ENCODE measurements at places on chromosomes 13 and 19.

- no peak for DNase-seq
Observed at GRCh38 chr19:11463391-11463790, 17.5 kb downstream of the ELAVL3 start.

GRCh38 chr19:40294560-40294959, 9.4 kb upstream of the AKT2 start:
- no peak for DNase-seq

- DNase-seq: no peak
Observed at GRCh38 chr19:55579766-55580621, 654 bp downstream of the ZNF579 start.

DNA sequence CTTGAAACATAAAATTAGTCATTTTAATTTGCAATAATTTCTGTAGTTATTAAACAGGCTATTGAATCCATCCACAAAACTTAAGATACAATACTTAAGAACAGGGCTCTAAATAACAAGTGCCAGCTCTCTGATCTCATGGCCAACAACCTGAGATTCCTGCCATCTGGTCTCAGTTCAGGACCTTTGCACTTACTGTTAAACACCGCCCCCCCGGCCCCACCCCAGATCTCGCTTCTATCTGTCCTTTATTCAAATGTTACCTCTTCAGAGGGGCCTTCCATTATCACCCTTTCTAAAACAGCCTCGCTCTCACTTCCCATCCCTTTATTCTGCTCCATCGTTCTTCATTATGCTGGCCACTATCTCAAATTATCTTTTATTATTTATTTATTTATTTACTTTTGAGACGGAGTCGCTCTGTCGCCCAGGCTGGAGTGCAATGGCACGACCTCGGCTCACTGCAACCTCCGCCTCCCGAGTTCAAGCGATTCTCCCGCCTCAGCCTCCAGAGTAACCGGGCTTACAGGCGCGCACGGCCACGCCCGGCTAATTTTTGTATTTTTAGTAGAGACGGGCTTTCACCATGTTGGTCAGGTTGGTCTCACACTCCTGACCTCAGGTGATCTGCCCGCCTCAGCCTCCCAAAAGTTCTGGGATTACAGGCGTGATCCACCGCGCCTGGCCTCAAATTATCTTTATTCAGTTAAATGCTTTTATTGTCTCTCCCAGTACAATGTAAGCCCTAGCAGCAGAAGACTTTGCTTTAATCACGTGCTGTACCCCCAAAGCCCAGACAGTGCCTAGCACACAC, 838 bp upstream of the SNRNP70 start:
- no peak for DNase-seq

- DNase-seq: peak; percentile 33
Observed at GRCh38 chr19:2016041-2016807, 710 bp upstream of the BTBD2 start.

DNA sequence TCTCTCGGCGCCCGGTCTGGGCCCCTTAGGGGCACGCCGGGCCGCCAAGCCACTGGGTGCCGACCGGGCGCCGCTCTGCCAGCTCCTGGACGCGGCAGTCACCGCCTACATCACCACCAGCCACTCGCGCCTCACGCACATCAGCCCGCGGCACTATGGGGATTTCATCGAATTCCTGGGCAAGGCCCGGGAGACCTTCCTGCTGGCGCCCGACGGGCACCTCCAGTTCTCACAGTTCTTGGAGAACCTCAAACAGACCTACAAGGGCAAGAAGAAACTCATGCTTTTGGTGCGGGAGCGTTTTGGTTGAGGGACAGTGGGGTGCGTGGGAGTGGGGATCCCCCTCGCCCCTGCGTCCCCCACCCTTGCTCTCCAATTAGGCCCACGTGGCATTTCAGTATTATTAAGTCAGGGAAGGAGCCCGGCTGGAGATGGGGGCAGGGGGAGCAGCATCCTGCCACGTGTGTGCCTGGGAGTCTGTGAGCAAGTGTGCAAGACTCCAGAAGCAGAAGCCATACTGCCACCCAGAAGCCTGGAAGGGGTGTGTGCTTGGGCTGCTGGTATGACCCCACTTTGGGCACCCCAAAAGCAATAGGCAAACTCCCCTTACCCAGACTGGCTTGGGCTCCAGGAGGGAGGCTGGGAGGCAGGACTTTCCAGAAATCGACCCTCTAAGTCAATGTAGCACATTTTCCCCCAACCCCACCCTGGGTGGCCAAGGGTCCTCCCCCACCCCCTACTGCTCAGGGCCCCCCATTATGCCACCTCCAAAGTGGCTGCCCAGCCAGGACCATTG, 35.7 kb downstream of the ZSWIM4 start:
- no peak for DNase-seq

GRCh38 chr19:10878253-10878652, 6.9 kb downstream of the CARM1 start:
- no peak for DNase-seq

DNA sequence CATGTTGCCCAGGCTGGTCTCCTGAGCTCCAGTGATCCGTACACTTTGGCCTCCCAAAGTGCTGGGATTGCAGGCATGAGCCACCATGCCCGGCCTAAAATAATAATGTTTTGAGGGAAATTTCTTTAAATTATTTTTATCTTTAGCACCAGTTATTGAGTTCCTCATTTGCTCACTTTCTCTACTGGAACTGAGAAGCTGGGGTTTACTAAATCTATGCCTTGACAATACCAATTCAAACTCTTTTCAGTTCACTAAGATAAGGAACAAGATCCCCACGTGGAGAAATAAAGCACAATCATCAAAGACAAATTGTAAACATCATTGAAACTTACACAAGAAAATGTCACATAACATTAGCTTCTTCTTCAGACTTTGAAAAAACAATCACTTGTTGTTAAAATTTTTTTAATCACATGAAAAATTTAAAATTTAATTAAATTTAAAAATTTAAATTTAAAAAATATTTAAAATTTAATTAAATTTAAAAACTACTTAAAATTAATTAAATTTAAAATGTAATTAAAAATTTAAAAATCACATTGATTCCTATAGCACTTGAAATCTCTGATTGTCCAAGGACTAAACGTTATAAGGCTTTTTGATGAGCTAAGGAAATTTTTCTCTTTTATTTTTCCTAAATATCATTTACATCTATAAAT, 25.2 kb upstream of the XPO4 start:
- no peak for DNase-seq

DNA sequence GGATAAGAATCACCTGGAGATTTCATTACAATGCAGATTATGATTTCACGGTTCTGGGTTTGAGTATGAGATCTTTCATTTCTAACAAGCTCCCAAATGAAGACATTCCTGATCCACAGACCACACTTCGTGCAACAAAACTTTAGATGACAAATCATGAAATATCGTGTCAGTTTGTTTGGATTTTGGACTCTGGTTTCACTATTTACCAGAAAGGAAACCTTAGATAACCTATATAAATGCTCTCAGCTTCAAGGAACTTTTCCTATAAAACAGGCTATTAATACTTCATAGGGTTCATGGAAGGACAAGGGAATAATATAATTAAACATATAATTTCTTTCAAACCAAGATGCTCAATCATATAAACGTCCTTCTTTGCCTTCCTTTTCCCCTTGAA, 930.5 kb upstream of the SLC10A2 start:
- DNase-seq: no peak

- DNase-seq: peak; percentile 16
Observed at GRCh38 chr19:34366738-34367623, 2.0 kb downstream of the GPI start.

- no peak for DNase-seq
Observed at GRCh38 chr19:13622766-13623715, 116.8 kb upstream of the CACNA1A start.

DNA sequence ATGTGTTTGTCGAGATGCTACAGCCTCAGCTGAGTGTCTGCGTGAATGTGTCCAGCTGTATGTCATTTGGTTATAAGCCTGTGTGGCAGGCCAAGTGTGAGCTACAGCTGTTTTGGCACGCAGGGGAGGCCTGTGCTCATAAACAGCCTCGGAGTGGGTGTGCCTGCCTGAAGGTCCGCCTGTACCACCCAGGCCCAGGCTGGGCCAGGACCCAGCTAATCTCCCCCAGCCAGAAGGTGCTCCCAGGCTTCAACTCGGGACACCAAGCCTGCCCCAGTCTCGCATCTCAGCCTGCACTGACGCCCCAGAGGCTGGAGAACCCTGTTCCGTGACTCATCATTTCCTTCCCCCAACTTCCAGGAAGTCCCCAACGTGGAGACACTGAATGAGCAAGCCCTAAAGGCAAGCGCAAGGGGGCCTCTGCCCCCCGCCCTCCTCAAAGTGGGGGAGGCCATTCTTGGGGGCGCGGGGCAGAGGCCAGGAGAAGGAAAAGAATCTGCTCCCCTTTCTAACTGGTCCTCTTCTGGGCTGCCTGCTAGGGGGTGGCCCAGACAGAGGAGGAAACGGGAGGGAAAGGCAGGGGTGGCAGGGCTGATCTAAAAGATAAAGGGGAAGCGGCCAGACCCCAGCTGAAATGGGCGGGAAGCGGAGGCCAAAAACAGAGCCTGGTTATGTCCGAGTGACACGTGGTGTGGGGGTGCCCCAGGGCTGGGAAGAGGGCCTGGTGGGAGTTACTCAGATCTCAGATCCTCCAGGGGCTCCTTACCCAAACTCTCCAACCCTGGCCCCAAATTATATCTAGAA, 2.0 kb downstream of the SLC1A5 start:
- DNase-seq: peak; percentile 76

DNA sequence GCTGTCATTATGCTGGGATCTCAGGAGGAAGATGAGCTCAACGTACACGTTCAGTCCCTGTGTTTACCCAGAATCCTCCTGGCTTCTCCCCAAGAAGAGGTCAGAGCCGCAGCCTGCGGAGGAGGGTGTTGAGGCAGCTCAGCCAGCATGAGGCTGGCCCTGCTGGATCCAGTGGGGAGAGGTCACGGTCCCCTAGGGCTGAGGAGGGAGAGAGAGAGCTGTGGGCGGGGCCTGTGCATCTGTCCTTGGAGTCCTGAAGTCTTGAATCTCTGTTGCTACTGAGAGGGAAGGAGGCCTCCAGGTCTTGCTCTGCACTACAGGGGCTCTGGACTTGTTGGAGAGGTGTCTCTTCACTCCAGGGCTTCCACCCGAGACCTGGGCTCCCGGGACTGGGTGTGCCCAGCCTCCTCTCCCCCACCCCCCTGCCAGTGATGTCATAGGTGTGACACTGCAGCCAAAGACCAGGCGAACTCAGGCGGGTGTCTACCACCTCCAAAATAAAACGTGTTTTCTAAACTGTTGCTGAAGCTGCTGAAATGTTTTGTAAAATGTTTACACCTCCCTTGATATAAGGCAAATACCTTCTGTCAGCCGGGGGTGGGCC, 77.9 kb upstream of the KCTD15 start:
- DNase-seq: no peak

- no peak for DNase-seq
Observed at GRCh38 chr13:20518660-20519100, 7.0 kb downstream of the CRYL1 start.

DNA sequence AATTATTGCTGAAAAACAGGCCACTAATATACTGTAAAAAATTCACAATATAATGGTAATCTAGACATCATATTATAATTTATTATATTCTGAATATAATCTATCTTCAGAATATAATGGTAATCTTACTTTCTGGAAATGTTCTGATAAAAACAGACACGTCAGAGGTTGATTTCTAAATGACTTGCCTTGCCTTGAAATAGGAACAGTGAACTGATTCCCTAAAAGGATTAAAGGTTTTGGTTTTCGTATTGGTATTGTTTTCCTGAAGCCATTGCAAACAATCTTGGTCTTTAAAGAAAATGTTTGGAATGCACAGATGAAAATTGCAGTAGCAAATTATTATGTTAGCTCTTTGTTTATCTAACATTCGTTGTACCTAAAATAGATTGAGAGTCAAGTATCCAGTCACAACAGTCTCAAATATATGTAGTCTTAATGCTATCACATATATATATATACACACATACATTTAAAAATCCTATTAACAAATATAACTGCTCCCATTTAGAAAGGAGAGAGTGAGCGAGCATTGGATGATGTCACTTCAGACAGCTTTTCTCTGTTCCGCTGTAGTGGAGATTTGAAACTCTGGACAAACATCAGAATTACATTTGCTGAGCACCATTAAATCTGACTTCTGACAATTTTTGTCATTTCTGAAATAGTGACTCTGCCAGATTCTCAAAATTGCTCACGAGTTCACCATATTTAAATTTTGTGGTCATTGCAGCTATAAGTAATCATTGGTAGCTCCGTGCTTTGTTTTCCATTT, 1.7 kb downstream of the ITM2B start:
- DNase-seq: no peak

- no peak for DNase-seq
Observed at GRCh38 chr13:105920370-105920769, 615.1 kb downstream of the EFNB2 start.

GRCh38 chr13:20616059-20616797, 49.3 kb downstream of the IFT88 start:
- no peak for DNase-seq

- DNase-seq: no peak
Observed at GRCh38 chr19:41425174-41426115, 1.7 kb downstream of the B3GNT8 start.

- no peak for DNase-seq
Observed at GRCh38 chr13:102191951-102192502, 209.8 kb downstream of the FGF14 start.

DNA sequence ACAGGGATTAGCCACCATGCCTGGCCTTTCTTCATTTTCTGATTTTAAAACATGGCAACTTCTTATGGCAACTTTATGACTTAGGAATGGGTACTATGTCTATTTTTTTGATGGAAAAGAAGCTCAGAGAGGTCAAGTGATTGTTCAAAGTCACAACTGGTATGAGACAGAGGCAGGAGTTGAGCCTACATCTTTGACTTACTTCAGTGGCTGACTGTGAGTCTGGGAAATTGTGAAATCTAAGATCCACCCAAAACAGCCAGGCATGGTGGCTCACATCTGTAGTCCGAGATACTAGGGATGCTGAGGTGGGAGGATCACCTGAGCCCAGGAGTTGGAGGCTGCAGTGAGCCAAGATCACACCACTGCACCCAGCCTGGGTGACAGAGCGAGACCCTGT, 2.4 kb upstream of the ACTL9 start:
- DNase-seq: no peak

DNA sequence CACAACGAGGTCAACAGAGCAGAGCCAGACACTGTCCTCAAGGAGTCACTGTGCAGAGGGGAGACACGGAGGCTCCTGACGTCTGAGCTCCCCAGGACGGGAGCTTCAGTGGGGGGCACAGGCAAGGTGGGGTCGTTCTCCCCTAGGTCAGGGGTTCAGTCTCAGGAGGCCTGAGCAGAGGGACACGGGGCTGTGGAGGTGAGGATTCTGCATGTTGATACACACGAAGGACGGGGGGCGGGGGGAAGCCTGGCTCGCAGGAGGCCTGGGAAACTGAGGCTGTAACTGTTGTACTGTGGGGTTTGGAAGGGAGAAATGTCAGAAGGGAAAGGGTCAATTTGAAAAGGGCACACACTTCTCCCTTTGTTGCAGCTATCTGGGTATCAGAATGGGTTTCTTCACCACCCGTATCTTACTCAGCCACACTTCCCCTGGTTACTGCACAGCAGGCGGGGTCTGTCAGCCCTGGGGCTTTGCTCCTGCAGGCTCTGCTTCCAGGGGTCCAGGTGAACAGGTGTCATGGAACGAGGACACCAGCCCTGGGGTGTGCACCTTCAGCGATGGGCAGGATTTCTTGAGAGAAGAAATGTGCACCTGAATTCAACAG, 748 bp upstream of the SIGLEC8 start:
- no peak for DNase-seq

GRCh38 chr19:45501730-45502014, 3.4 kb downstream of the PPM1N start:
- DNase-seq: no peak

GRCh38 chr13:71867131-71867814, at the start of gene DACH1:
DACH1 (minus strand) TSS chr13:71867204.
- DNase-seq: no peak

GRCh38 chr13:111117289-111117688, 2.2 kb downstream of the ARHGEF7 start:
- DNase-seq: no peak

- no peak for DNase-seq
Observed at GRCh38 chr13:65727070-65727469, 1503.1 kb downstream of the PCDH9 start.

Measured in effector memory CD8-positive, alpha-beta T cell (primary cell).